ENCODE measurements at places on chromosomes 1 and 21.

GRCh38 chr21:22993822-22994574, 1995.8 kb downstream of the NCAM2 start:
- DNase-seq: no peak

- DNase-seq: no peak
These were observed 810.1 kb downstream of the PLA2G4A start for GRCh38 chr1:187638733-187639434.

DNA sequence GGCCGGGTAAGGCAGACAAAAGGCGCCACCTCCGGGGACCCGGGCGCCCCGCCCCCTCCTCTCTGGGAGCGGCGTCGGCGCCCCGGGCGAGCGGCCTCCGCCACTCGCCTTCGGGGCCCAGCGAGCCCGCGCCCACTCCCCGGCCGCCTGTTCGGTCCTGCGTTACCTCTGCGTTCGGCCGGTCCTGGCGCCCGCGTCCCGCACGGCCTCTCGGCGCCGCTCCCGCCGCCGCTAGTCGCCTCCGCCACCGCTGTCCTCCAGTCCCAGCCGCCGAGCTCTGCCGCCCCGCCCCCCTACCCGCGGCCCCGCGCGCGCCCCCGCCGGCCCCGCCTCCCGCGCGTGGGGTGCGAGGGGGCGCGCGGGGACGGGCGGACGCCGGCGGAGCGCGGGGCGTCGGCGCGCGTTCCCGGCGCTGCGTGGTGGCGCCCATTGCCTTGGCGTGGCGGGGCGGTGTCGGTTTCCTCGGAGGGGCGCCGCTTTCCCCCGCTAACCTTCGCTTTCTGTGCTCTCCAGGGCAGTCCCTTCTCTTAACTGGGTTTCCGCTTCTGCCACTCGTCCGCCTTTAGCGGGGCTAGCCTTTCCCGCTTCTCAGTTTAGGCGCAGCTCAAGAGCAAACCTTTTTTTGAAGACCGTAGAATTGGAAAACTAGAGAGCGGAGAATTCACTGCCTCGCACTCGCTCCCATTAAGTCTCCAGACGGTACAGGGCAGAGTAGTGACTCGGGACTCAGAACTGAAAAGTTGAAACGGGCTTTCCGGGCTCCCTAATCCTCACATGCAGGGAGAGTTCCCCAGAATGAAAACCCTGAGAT, at the start of gene HP1BP3:
Gene HP1BP3, minus strand, starts transcription at position 279 of the 811 bp plus-strand sequence. CDS start 6,867 bp downstream, outside the sequence.
- peak; percentile 82 for DNase-seq

- no peak for DNase-seq
These were observed 808.6 kb downstream of the USP25 start for GRCh38 chr21:16538405-16538804.

DNA sequence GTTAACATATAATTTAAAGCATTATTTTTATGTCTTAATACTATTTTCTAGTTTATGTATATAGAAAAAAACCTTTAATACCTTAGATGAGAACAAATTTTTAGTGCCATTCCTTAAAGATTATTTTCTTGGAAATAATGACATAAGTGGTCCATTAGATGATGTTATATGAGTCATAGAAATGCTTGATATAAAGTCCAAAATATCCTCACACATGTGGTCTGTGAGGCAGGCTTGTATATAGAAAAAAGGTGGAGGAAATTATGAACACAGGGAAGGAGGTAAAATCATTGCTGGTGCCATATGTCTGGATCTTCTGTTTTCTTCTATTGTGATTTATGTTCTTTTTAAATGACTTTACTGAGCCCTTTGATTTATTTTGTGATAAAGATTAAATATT, 79.3 kb downstream of the MAP3K7CL start:
- DNase-seq: no peak

Measured in stimulated activated CD4-positive, alpha-beta T cell treated with anti-CD3 and anti-CD28 coated beads, Interleukin-2, amount 100 ng/mL, for 24 hours (primary cell).